ENCODE measurements at places on chromosomes 6 and 20.
A peak's percentile ranks its signal among the peaks of the same experiment; 100 is the strongest.

- no peak for DNase-seq
Measured at GRCh38 chr20:58072695-58073671, 155.5 kb downstream of the ANKRD60 start.

- no peak for DNase-seq
Measured at GRCh38 chr6:154926366-154926765, 68.7 kb upstream of the TIAM2 start.

DNA sequence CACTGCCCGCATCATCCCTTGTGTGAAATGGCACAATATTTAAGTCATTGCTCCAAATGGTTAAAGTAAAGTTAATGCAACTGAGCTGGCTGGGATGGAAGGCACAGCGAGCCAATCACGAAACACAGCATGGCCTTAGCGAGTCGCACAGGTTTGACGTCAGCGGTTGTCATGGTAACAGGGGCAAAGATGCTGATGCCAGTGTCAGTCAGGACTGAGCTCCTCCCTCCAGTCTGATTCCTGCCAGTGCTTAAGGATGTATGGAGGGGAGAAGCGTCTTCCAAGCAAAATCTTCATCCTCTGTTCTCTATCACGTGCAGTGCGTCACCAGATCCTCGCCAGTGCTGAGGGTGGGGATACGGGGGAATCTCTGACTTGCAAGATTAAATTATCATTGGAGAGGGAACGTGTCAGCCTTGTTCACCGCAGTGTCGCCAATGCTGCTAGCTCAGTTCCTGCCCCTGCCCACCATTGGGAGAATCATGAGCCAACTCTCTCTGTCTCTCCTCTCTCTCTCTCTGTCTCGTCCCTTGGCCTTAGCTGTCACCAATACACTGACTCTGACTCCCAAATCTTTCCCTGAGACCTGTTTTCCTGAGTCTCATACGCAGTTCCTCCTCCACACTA lies 24.5 kb downstream of the TSPYL4 start:
- no peak for DNase-seq

GRCh38 chr6:100088009-100088408 lies 94.0 kb upstream of the MCHR2 start:
- DNase-seq, result no peak

- DNase-seq, result no peak
Measured at GRCh38 chr20:23753194-23753548, 2.4 kb upstream of the CST1 start.

DNA sequence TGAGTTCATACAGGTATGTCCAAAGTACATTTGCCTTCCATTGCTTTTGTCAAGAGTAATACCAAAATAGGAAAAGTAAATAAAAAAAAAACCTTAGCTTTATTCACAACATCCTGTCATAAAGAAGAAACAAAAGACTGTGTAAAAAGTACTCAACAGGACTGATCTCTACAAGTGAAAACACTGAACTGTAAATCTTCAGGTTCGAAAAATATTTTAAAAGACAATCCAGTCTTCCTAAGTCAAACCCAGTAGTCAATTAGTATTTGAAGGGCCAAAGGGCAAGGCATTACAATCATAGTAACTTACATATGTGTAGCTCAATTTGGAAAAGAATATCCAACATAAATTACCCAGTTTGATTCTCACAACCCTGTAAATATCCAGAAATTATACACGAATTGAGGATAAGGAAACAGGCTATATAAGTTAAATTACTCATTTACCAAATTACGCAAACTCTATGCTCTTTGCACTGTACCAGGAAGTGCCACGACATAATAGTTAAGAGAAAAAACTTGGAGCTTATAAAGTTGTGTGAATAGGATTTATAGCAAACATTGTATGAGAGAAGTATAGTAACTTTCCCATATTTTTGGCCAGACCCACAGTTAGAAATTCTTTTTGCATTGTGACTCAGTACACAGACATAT lies 21.2 kb downstream of the PTPRK start:
- DNase-seq, result no peak

DNA sequence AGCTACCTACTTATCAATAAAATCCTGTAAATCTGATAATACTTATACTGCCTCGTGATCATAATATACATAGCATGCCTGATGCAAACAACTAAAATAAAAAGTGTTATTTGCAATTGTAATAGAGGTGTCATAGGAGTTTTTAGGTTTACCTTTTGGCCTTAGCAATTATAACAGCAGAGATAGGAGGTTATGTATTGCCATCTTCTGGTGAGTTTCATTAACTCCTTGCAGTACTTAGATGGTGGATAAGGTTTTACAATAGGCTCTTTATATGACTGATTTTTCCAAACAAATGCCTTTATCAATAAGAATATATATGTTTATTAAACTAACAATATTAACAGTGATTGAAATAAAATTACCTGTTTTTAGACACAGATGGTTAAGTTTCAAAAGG lies 27.8 kb upstream of the MYCT1 start:
- DNase-seq, result no peak

- DNase-seq, result no peak
Measured at GRCh38 chr6:75483136-75483952, 10.3 kb downstream of the FILIP1 start.

- no peak for DNase-seq
Measured at GRCh38 chr20:63150911-63151531, 64.9 kb downstream of the YTHDF1 start.

- DNase-seq, result no peak
Measured at GRCh38 chr6:24931718-24932691, 3.8 kb downstream of the RIPOR2 start.

DNA sequence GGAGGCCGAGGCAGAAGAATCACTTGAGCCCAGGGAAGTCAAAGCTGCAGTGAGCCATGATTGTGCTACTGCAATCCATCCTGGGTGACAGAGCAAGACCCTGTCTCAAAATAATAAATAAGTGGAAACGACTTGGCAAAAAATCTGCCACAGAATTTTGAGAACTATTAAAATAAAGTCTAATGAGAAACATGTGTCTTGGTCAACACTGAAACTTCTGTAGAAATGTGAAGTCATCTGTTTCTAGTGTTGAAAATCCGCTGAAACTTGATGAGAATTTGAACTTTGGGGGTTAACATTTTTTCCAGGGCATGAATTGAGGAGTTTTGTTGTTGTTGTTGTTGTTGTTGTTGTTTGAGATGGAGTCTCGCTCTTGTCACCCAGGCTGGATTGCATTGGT lies 29.0 kb upstream of the BCLAF1 start:
- DNase-seq, result no peak

DNA sequence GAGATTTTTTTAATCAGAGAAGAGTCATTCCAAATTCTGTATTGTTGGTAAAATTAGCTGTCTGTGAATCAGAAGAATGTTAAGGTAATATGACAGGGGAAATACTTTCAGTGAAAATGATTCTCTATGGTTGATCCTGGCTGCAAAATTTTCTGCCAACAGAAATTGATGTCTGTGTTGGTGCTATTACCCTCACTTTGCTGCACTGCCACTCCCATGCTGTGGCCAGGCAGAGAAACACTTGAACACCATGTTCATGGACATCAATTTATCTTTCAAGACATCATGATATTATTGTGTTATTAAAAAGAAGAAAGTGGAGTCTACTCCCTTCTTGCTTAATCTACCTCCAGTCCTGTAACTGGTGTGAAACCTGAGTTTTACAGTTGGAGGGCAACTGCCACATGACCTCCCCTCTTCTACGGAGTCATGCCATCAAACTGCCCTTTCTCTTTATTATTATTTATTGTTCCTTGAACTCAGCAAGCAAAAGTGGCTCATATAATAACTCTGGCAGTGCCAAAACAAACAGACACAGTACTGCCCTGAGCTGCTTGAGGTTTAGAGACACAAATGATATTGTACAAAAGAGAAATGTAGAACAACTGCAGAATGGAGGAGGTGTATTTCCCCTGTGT lies 288.0 kb upstream of the JAG1 start:
- no peak for DNase-seq

GRCh38 chr20:51422514-51423289 lies 119.8 kb downstream of the NFATC2 start:
- DNase-seq, result no peak

DNA sequence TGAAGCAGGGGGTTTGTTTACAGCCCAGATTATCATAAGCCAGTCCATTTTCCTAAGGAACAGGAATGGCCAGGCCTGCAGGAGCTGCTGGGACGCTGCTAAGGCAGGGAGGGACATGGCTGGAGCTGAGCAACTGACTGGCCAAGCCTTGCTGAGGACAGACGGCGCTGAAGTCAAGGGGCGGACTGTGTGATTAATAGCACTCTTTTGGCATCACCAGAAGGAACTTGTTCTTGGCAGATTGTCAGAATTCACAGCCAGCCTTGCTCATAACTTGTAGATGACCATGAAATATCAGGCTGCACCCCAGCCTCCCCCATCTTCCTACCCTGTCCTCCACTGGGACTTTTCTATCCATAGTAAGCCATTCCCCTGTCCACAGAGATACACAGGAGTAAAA lies 218.8 kb upstream of the RNF24 start:
- DNase-seq, result no peak

- no peak for DNase-seq
Measured at GRCh38 chr20:37931153-37931922, 28.4 kb downstream of the VSTM2L start.

- no peak for DNase-seq
Measured at GRCh38 chr6:13917141-13917540, 7.6 kb upstream of the RNF182 start.

DNA sequence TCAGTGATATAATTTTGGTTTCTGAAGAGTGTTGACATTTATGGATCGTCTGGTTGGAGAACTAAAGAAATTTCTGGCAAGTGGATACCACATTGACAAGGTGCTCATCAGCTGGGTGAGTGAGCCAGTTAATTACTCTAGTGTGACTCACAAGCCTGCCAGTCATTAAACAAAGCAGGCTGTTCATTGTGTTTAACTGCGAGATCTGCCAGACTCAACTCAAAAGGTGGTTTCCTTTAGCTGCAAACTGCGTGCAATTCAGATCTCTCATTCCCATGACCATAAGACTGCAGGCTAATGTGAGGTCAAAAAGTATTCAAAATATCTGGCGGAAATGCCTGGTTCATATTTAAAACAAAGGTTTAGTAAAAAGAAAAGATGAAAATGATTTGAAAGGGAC lies 32.5 kb upstream of the IYD start:
- DNase-seq, result no peak

DNA sequence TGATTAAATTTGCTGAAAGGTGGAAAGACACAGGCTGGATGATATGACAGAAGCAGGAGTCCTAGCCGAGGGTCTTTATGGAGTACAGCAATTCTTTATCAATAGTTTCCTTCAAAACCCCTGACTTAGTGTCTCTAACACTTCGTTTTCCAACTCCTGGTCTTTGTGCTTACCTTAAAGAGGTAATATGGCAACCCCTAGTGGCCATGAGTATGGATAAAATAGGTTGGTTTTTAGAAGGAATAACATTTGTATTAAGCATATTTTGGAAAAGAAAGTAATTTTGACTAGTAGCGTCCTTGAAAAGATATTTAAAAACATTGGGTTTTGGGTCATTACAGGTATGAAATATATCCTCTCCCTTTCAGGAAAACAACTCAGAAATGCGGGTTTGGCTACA lies 51.9 kb downstream of the VGLL2 start:
- no peak for DNase-seq

- DNase-seq, result no peak
Measured at GRCh38 chr6:43444582-43444981, 10.8 kb downstream of the DLK2 start.

DNA sequence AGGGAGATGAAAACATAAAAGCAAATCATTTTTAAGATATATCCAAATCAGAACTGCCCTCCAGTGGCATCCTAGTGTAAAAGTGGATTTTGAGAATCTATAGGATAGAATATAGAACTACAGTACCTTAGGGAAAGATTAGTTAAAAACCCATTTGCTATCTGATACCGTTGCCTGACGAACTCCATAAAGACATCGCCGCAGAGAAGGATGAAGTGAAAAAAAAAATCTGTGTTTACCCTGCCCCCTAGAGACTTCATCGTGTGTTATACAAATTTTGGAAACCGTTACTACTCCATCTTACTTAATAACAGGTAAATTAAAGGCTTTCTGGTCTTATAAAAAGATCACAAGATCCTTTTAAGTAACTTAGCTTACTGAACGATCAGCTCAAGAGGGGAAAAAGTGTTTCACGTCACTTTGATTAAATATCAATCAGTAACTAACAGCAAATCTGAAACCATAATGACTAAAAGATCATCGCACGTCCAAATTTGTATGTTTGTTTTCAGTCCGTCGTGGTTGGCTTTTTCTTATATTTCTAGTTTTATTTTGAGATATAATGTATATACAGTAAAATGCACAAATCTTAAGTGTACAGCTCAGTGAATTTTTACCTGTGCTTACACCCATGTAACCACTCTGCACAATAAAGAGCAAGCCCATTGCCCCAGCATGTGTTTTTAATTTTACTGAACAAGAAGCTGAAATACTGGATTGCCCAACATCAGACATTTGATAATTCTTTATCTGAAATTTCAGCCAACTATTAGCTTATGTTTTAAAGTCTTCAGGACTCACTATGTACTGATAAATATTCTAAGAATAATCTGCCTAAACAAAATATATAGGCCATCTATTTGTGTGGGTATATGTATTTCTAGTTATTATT lies 881 bp upstream of the MCM3 start:
- peak; percentile 44 for DNase-seq

DNA sequence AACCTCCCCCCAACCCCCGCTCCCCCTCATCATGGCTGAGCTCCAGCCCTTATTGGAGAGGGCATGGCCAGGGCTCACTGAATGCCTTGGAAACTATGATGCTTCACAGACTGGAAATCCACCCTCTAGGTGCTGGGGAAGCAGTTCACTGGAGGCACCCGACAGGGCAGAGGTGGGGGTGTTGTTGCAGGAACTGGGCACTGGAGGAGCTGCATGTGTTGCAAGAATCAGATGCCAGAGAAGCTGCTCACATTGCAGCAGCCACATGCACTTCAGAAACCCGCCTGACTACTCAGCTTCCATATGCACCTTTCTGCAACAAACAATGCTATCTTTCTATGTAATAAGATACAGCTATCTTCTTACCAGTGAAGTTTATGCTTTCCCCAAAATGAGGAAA lies 7.9 kb upstream of the TBPL1 start:
- no peak for DNase-seq

- DNase-seq, result no peak
Measured at GRCh38 chr6:56311533-56312448, 64.4 kb upstream of the COL21A1 start.

- peak; percentile 1 for DNase-seq
Measured at GRCh38 chr20:45963059-45964005, 8.7 kb downstream of the ZNF335 start.
